Keratinocyte (primary cell): ENCODE measurements at places on chromosomes 5 and 9.

DNA sequence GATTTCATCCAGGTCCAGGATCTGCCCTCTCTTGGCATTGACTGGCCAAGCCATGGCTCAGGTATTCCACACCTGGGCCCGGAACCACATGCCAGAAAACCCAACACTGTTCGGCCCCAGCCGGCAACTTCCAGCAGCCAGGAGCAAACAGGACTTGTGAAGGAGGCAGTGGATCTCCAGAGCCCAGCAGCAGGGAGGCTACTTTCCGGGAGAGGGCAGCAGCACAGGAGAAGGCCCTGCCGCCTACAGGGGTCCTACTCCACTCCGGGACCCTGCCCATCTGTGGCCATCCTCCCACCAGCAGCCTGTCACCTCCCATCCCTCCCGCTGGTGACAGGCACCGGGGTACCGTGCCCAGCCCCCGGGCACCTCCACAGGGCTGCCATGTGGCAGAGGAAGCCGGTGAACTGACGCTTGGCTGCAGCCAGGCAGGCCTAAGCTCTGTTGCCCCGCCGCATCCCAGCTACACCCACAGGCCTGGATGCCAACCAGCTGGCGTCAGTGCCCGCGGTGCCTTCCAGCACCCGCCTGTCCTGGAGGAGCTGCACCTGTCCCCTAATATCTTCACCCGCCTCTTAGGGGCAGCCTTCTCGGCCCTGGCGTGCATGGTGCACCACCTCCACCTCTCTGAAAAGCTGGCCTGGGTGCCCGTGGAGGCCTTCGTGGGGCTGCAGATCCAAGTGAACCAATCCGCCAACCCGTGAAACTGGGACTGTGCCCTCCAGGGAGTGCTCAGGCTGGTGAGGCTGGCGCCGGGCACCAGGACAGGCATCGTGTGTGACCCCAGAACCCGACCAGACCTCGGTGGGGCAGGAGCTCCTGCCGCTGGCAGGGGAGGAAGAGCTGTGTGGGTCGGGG, 18.9 kb upstream of the SLC30A5 start:
- no peak overlapping the region for H3K4me3 ChIP-seq
- no peaks in the 10 kb centered on the region for H3K36me3 ChIP-seq
- no peaks in the 10 kb centered on the region for H3K27me3 ChIP-seq

DNA sequence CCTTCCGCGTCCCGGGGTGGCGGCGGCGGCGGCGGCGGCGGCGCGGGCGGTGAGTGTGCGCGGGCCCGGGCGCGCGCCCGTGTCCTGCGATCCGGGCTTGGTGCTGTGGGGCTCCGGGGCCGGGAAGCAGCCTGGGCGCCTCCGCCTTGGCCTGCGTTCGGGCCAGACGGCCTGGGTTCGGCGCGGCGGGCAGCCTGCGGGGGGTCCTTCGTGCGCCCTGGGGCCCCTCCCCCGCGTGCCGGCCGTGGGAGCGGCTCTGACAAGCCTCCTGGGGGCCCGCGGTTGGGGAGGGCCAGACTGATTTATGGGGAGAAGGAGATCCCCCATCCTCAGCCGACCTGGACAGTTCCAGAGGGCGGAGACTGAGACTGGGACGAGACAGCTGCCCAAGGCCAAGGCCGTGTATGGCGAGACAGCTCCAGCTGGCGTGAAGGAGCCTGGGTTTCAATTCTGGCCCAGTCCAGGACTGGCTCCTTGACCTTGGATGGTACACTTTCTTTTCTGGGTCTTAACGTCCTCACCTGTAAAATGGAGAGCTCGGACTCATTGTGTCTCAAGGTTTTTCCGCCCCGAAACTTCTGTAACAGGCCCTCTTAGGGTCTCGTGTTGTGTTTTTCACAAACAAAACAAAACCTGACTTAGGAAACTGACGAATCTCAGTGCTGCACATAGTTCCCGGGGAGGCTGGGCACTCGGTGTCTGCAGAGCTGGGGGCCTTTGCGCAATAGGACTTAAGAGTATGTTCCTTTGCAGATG, 603 bp downstream of the TMEM268 start:
- H3K27me3 ChIP-seq = no peaks in the 10 kb centered on the region
- peak overlapping the region; percentile 56 for H3K27ac ChIP-seq
- no peak for DNase-seq
- peaks cover 22% of the 10 kb centered on the region for H3K4me1 ChIP-seq

DNA sequence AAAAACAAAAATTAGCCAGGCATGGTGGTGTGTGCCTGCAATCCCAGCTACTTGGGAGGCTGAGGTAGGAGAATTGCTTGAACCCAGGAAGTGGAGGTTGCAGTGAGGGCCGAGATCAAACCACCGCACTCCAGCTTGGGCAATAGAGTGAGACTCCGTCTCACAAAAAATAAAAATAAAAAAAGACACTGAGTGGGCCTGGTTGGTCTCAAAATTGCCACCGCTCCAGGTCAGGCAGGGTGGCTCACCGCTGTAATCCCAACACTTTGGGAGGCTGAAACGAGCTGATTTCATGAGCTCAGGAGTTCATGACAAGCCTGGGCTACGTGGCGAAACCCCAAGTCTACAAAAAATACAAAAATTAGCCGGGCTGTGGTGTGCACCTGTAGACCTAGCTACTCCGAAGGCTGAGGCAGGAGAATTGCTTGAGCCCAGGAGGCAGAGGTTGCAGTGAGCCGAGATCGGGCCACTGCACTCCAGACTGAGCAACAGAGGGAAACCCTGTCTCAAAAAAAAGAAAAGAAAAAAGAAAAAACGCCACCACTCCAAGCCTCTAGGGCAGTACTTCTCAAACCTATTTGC, 1.8 kb downstream of the STK10 start:
- peak overlapping the region; percentile 94 for H3K27ac ChIP-seq
- DNase-seq = no peak
- peaks cover 1% of the 10 kb centered on the region for H3K36me3 ChIP-seq
- H3K4me3 ChIP-seq = peak overlapping the region; percentile 99
- H3K4me1 ChIP-seq = peaks cover 17% of the 10 kb centered on the region

GRCh38 chr5:177468329-177468684, 5.1 kb downstream of the DBN1 start:
- peaks cover 35% of the 10 kb centered on the region for H3K4me1 ChIP-seq
- peaks cover 19% of the 10 kb centered on the region for H3K36me3 ChIP-seq
- H3K4me3 ChIP-seq = no peak overlapping the region
- peak overlapping the region; percentile 18 for H3K27ac ChIP-seq

DNA sequence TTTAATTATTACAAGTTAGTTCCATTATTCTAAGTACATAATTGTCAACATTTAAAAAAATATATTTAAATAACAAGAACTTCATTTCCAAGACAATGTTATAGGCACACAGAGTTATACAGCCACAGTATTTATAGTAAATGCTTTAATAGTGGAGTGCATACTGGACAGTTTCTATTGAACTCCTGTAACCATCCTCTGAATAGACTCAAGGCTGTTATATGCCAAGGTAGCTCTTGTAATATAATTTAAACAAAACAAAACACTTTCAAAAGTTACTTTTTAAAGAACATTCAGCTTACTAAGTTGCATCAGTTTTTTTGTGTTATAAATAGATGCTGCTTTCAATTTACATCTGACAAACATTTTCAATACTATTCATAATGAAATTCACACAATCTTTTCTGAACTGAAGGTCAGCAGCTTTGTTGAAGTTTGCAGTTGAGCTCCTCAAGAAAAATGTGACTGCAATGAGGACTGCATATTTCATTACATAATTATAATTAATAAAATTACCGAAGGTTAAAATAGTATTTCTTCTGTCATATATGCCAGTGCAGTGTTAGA, 549.9 kb upstream of the CYLC2 start:
- H3K27me3 ChIP-seq = no peaks in the 10 kb centered on the region
- no peak overlapping the region for H3K4me3 ChIP-seq
- H3K36me3 ChIP-seq = no peaks in the 10 kb centered on the region
- no peak overlapping the region for H3K27ac ChIP-seq
- no peaks in the 10 kb centered on the region for H3K4me1 ChIP-seq

- DNase-seq = peak; percentile 44
- H3K36me3 ChIP-seq = no peaks in the 10 kb centered on the region
- H3K27ac ChIP-seq = no peak overlapping the region
Measured at GRCh38 chr5:174505621-174506020, 218.8 kb upstream of the MSX2 start.

DNA sequence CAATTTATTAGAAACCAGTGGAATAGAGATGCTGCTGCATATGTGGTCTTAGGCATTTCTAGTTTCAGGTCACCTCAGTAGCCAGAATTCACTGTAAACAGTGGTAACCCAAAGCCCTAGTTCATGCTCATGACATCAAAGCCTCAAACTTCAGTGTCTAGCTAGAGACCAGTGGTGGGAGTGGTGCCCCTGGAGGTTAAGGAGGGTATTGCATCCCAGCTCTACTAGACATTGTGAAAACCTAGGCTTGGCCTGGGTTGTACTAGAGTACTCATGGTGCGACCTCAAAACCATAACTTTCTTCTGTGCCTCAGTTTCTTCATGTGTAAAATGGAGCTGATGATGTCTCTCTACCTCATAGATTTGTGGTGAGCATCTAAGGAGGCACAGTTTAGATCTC, 18.8 kb downstream of the COL5A1 start:
- no peaks in the 10 kb centered on the region for H3K36me3 ChIP-seq
- DNase-seq = no peak
- no peaks in the 10 kb centered on the region for H3K27me3 ChIP-seq
- H3K27ac ChIP-seq = no peak overlapping the region
- peaks cover 5% of the 10 kb centered on the region for H3K4me1 ChIP-seq

DNA sequence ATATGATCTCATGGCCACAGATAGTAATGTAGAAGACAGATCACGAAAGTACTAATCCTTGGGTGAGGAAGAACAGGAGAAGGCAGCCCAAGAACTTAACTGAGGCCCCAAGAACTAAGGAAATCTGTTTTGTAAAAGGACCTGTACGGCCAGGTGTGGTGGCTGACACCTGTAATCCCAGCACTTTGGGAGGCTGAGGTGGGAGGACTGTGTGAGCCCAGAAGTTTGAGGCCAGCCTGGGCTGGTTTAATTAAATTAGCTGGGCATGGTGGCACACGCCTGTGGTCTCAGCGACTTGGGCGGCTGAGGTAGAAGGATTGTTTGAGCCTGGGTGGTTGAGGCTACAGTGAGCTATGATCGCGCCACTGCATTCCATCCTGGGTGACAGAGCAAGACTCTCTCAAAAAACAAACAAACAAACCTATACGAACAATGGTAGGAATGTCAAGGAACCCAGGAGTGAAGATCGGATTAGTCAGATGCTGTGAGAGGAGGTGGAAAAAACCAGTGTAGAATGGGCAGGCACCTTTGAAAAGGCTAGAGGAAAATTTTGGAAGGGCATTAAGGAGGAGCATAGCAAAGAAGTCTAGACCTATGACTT, 283.8 kb upstream of the DMRT1 start:
- H3K4me3 ChIP-seq = no peak overlapping the region
- H3K27me3 ChIP-seq = no peaks in the 10 kb centered on the region
- peaks cover 38% of the 10 kb centered on the region for H3K4me1 ChIP-seq
- peak; percentile 38 for DNase-seq

- no peaks in the 10 kb centered on the region for H3K4me1 ChIP-seq
- H3K27me3 ChIP-seq = no peaks in the 10 kb centered on the region
Measured at GRCh38 chr5:164000241-164000640, 494.8 kb downstream of the MAT2B start.

- H3K27me3 ChIP-seq = no peaks in the 10 kb centered on the region
- no peaks in the 10 kb centered on the region for H3K36me3 ChIP-seq
- H3K4me1 ChIP-seq = no peaks in the 10 kb centered on the region
- H3K4me3 ChIP-seq = no peak overlapping the region
- no peak for DNase-seq
Measured at GRCh38 chr9:116124472-116125040, 29.0 kb upstream of the PAPPA start.

- H3K4me3 ChIP-seq = no peak overlapping the region
- no peaks in the 10 kb centered on the region for H3K36me3 ChIP-seq
- peaks cover 16% of the 10 kb centered on the region for H3K27me3 ChIP-seq
- no peaks in the 10 kb centered on the region for H3K4me1 ChIP-seq
Measured at GRCh38 chr9:133731876-133732638, 6.1 kb downstream of the SARDH start.

DNA sequence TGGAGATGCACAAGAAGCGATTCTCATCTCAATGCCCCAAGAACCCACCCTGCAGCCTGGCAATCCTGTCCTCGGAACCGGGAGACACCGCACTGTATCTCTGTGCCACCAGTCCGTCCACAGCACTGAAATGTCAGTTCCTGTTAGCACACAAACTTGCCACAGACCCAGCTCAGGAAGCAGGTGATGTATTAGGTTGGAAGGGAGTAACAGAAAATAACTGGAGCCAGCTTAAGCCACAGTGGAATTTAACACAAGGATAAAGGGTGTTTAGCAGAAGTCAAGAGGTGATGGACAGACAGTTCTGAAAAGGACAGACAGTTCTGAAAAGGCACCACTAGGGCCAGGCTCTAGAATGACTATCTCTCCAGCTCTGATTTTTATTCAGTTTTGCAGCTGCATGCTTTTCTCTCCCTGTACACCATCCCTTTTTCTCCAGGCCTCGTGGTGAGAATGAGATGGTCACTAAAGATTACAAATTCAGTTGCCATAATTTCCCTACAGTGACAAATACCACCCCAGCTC, 114.4 kb downstream of the ANKRD18B start:
- peaks cover 35% of the 10 kb centered on the region for H3K27me3 ChIP-seq
- no peak for DNase-seq
- H3K4me1 ChIP-seq = no peaks in the 10 kb centered on the region
- no peak overlapping the region for H3K27ac ChIP-seq
- no peak overlapping the region for H3K4me3 ChIP-seq
- no peaks in the 10 kb centered on the region for H3K36me3 ChIP-seq

DNA sequence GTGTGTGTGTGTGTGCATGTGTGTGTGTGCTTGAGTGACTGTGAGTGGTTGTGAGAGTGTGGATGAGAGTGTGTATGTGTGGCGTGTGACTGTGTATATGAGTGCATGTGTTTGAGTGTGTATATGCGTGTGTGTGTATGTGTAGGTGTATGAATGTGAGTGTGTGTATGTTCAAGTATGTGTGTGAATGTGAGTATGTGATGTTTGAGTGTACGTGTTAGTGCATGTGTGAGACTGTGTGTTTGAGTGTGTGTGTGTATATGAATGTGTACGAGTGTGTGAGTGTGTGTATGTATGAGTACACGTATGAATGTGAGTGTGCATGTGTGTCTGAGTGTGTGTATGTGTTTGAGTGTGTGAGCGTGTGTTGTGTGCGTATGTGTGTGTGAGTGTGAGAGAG, 47.8 kb downstream of the KCNIP1 start:
- no peaks in the 10 kb centered on the region for H3K36me3 ChIP-seq
- H3K4me3 ChIP-seq = no peak overlapping the region
- H3K4me1 ChIP-seq = no peaks in the 10 kb centered on the region
- no peaks in the 10 kb centered on the region for H3K27me3 ChIP-seq
- H3K27ac ChIP-seq = no peak overlapping the region

DNA sequence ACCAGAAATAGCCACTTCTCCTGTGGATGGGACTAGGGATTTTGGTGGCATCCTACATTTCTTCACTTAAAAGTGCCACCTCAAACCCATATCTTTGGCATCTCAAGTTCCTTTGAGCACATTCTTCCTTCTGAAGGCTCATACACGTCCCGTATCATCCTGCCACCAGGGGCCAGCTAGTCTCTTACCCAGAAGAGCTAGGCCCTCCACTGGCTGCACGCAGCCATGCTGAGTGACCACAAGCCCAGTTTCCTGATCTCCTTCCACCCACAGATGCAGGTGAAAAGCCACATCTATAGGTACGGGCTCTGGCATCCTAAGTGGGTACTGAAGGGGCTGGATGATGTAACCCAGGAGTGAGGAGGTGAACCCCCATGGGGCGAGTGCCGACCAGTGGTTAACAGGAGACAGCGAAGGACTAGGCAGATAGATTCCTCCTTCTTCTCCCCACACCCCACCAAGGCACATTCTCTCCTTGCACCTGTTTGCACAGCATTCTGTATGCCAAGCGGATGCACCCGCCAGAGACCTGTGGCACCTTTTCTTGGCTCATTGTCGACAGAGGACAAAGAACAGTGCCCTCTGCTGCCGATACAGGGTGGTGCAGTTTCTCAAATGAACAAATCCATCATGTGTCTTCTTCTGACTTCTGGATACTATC, 14.4 kb upstream of the SCGB3A1 start:
- peak; percentile 25 for DNase-seq
- H3K27me3 ChIP-seq = no peaks in the 10 kb centered on the region
- no peak overlapping the region for H3K27ac ChIP-seq
- H3K4me1 ChIP-seq = no peaks in the 10 kb centered on the region
- no peak overlapping the region for H3K4me3 ChIP-seq
